ENCODE measurements at places on chromosomes 1 and 21. TPM values are rescaled to one million over a fixed set of nuclear protein-coding genes. Genes with fewer than 3 reads are reported as not detected.

DNA sequence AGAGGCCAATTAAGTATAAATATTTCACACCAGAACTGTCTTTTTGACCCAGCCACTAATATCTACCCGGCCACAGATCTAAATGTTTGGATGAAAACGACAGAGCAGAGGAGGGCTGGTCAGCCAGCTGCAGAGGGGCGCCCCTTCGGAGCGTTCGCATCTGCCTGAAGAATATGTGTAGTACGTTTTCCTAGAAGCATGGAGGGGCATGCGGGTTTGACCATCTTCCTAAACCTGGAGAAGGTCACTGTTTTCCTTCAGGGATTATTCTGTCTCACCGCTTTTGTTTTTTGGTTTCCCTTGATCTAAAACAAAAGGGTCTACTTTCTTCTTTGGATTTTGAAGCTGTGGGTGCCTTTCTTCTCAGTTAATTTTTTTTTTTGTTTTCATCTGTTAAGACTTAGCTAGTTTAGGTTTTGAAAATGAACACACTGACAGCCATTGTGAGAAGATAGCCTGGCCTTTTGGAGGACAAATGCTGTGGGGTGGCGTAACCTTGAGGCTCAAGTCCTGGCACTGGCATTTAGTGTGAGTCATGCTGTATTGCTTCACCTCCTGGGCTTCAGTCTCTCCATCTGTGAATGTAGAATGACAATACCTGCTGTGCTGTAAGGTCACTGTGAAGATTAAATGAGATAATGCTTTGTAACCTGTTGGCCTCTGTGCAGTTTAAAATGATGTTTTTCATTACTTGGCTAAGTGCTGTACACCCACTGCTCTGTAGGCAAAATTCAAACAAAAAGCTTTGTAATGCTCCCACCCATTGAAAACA is 74.1 kb upstream of the IRF2BP2 start:
- DNase-seq, result peak; percentile 88

DNA sequence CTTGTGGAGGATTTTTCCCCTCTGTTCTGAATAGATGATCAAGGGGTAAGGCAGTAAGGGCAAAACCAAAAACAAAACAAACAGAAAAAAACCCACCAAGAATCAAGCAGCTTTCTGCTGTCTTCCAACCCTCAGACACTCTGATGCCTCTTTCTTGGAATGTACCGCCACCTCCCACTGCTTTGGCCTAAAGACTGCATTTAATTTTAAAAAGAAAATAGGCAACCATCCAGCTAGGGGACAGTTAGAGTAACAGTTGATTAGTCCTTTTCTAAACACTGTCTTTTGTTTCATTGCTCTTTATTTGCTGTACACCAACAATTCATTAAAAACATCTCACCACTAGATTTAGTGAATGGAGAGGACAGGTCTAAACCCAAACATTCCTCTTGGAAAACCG is 21.5 kb downstream of the WLS start:
- peak; percentile 41 for DNase-seq

Gene FMOD
- total RNA-seq, result not detected

DNA sequence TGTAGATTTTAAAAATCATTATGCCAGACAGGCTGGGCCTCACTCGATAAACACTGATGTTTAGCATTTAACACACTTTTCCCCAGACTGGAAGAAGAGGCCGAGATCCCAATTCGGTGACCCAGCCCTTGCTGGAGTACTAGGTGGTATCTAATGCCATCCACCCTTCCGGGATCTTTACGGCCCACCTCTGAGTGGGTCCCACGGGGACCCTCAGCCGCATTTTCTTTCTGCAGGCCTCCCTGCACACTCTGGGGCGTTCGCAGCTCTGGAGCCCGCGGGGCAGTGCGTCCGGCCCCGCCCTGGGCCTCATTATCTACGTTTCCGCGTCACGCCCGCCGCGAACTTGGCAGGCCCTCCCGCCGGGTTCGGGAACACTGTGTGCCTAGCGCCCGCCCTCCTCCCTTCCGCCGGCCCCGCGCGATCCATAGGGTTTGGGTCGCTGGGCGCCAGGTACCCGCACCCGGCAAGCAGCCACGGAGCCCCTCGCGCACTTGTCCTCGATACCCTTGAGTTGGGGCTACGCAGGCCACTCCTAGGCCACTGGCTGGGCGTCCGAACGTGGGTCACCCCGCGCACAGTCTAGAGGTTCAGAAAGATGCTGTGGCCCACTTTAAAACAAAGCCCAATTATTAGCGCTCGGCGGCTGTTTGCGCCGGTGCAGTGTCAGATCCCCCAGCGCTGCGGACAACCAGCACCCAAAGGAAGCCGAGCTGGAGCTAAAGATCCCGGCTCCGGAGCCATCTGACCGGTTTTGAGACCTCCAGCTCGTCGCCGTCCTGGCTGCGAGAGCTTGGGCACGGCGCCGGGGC is 950 bp upstream of the EVA1C start:
- peak; percentile 56 for DNase-seq

GRCh38 chr1:221725735-221726672 is 15.9 kb downstream of the DUSP10 start:
- DNase-seq, result peak; percentile 76

- no peak for DNase-seq
Measured at GRCh38 chr21:42745511-42746239, 92.3 kb downstream of the PDE9A start.

GRCh38 chr21:44532712-44533111 is 7.3 kb downstream of the KRTAP10-1 start:
- DNase-seq, result no peak

Gene MIXL1
- total RNA-seq, result not detected

DNA sequence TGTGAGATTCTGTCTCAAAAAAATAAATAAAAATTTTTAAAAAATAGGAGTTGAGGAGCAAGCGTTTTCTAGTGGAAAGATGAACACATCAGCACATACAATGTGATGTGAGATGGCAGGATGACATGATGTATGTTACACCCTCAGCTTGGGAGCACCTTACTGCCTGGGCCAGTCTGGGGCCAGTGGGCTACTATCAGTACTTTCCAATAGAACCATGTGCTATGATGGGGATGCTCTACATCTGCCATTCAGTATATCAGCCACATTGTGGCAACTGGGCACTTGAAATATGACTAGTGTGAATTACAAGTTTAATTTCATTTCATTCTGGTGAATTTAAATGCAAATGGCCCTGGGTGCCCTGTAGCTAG is 156.0 kb downstream of the PGBD5 start:
- no peak for DNase-seq

- no peak for DNase-seq
Measured at GRCh38 chr21:39251326-39251725, 62.1 kb downstream of the BRWD1 start.

Gene TENT5C
- total RNA-seq, result 4.5 TPM

DNA sequence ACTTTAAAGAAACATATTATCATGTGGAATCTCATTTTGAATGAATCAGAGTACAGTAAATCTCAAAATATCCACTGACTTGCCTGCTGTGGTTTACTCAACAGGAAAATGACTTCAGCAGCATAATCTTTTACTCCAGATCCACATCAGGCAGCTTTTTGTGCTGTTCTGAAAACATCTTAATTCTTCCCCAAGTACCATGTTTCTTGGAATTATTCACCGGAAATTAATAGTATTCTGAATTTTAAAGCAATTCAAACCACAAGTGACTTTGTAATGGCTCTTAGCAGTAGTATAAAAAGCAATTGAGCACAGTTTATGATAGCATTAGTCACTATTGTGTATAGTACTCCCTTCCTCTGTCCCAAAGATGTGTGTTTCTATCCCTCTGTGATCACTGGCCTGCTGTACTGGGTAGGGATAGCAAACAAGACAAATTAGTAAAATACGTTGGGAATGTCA is 64.2 kb upstream of the ERRFI1 start:
- DNase-seq, result peak; percentile 97

DNA sequence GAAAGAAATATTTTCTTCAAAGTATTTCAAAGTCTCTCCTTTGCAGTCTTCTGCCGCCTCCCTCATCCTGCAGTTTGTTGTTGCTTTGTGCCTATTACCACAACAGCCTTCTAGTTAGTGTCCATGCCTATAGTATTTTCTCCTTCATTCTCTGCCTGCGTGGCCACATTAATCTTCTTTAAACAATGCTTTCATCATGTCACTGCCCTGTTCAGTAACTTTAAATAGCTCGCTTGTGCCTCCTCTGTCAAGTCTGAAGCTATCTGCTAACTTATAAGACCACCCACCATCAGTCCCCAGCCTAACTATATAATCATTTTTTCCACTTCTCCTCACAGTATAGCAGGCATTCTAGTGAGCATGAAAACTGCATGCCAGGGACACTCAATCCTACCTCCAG is 290.3 kb downstream of the PDE4B start:
- no peak for DNase-seq

Gene OLFML2B
- 21.1 TPM for total RNA-seq

Gene TAF1A
- 9.3 TPM for total RNA-seq

Gene C1orf87
- total RNA-seq, result not detected

DNA sequence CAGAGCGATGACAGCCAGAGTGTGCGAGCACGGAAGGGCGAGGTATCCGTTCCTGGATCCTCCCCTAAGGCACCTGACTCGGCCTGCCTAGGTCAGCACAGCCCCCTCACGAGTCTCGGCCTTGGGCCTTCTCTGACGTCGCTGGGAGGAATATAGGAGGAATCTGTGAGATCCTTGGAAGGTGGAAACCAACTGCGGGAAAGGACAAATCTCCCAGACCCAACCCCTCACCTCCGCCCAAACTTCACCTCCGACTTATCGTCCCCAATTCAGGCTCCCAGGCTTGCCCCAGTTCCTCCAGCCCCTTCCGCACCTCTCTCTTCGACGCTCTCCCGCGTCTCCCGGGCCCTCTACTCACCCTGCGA is 494 bp downstream of the APH1A start:
- peak; percentile 42 for DNase-seq

Gene NUP210L
- total RNA-seq, result not detected

- DNase-seq, result no peak
Measured at GRCh38 chr1:223748773-223749733, 36.7 kb downstream of the CAPN2 start.

DNA sequence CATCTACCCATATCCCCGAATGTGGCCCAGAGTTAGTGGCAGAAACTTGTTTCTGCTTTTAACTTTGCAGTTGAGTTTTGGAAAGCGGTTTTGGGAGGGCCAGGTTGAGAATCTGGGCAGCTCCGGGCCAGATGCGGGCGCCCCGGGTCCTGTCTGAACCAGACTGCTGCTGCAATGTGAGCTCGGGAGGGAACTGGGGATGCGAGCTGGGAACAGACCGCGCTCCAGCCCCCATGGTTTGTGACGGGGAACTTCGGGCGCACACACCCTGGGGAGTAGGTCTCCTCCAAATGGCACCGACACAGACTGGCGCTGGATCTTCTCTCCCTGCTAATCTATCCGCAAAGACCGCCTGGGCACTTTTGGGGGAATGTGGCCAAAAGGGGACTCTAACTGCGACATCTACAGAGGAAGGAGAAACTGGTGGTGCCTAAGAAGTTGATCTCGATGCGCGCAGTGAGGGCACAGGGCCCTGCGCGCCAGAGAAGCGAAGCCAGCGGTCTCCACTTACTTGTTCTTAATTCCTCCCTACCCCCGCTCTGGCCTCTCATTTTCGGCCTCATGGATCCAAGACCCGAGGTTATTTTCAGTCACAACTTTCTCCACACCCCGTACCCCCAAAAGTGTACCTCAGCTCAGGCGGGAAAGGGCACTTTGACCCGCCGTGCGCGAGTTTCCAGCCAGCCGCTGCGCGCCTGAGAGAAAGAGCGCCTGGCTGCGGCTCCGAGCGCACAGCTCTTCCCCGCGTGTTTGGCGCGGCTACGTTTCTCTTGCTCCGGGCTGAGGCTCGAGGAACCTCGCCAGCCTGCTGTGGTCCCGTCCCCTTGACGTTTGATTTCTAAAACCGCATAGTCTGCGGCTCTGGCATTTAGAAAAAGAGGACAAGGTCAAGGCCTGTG is 411.0 kb upstream of the ESRRG start:
- DNase-seq, result no peak

GRCh38 chr1:33326785-33327184 is 5.9 kb upstream of the A3GALT2 start:
- no peak for DNase-seq

Gene LCA5L
- 0.30 TPM for total RNA-seq

DNA sequence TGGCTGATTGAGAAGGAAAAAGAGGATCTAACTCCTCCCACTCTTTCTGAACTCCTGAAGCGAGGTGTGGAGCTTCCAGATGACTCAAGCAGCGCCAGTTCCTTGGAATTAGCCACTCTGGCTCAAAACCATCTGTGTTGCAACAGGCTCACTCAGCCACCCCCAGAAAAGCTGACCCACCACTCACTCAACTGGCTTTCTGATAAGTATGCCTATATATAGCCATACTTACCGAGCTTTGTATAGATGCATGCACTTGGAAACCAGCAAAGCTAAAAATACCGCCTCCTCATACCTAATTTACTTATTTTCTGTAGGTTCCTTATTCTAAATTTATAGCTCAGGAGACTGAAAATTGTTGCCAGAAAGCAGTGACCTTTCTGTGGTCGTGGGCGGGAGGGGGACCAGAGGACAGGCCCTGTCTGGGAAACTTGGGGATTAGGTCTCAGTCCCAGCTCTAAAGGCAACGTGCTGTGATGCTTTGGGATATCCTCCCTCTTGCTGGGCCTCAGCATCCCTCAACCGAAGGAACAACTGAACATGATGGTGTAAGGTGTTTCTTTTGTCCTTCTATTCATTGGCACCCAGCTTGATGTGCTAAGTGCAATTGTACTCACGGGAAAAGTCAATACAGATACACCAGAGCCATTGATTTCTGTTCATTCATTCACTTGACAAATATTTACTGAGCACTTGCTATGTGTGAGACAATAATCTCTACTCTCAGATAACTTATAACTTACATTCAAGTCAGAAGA is 65.7 kb downstream of the NENF start:
- peak; percentile 67 for DNase-seq

GRCh38 chr1:8077120-8077573 is 51.0 kb upstream of the ERRFI1 start:
- DNase-seq, result peak; percentile 98

DNA sequence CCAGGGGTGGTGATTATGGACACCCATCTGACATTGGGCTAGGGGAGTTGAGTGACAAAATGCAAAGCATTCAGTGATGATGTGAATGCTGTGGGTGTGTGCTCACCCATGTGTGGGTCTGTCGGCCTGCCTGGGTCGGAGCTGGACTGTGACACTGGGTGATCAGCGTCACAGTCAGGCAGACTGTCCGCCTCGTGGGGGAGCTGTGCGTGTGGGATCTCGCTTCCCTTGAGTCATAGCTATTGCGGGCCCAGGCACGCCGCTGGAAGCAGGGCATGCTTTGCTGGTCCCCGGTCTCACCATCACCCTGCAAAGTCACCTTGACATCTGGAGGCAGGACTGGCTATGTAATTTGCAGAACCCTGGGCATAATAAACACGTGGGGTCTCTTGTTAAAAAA is 156.9 kb upstream of the IGSF21 start:
- no peak for DNase-seq

GRCh38 chr1:87682565-87682964 is 353.9 kb downstream of the LMO4 start:
- no peak for DNase-seq

Gene C4BPA
- total RNA-seq, result not detected

- no peak for DNase-seq
Measured at GRCh38 chr1:6905790-6906189, 120.5 kb downstream of the CAMTA1 start.

GRCh38 chr1:200376528-200376927 is 33.3 kb downstream of the ZNF281 start:
- DNase-seq, result peak; percentile 96

Gene BTBD8
- total RNA-seq, result 6.9 TPM

Gene AQP10
- not detected for total RNA-seq

Gene BSND
- not detected for total RNA-seq

Data from M059J (cell line).